Activated CD4-positive, alpha-beta T cell treated with anti-CD3 and anti-CD28 coated beads, Interleukin-2, amount 10 ng/mL, durations not matched to agents 7 days and 5 days (primary cell): ENCODE measurements at places on chromosomes 3 and 15. TPM values are rescaled to one million over a fixed set of nuclear protein-coding genes. Genes with fewer than 3 reads are reported as not detected.

Gene VEPH1
- not detected for total RNA-seq

Gene BUB1B
- total RNA-seq = 81.1 TPM

DNA sequence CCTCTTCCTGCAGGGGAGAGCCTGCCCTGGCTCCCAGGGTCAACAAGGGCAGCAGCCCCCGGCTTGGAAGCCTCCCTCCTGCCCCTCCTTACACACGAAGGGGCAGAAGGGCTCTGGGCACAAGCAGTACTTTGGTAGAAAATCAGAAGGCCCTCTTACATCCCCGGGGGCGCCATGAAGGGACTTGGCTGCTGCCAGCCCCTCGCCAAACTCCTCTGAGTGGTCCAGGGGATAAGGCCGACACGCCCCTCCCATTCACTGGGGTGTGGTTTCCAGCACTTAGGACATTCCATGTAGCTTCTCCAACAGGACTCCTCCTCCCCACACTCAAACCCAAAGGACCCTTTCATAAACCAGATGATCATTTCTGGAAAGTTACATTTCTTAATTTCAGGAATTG is 1.2 kb upstream of the ST8SIA2 start:
- no peak overlapping the region for H3K27ac ChIP-seq
- H3K4me3 ChIP-seq = no peak overlapping the region
- H3K36me3 ChIP-seq = no peaks in the 10 kb centered on the region
- H3K4me1 ChIP-seq = peaks cover 6% of the 10 kb centered on the region

DNA sequence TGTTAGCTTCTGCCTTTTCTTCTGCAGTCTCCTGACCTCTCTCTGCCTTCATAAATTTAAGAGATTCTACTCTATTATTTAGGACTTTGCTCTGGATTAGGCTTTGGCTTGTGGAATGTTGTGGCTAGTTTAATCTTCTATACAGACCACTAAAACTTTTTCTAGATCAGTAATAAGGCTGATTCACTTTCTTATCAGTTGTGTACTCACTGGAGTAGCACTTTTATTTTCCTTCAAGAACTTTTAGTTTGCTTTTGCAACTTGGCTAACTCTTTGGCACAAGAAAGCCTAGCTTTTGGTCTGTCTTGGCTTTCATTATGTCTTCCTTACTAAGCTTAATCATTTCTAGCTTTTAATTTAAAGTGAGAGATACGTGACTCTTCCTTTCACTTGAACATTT is 265.5 kb upstream of the TBC1D5 start:
- DNase-seq = no peak
- no peak overlapping the region for H3K27ac ChIP-seq
- no peaks in the 10 kb centered on the region for H3K27me3 ChIP-seq

DNA sequence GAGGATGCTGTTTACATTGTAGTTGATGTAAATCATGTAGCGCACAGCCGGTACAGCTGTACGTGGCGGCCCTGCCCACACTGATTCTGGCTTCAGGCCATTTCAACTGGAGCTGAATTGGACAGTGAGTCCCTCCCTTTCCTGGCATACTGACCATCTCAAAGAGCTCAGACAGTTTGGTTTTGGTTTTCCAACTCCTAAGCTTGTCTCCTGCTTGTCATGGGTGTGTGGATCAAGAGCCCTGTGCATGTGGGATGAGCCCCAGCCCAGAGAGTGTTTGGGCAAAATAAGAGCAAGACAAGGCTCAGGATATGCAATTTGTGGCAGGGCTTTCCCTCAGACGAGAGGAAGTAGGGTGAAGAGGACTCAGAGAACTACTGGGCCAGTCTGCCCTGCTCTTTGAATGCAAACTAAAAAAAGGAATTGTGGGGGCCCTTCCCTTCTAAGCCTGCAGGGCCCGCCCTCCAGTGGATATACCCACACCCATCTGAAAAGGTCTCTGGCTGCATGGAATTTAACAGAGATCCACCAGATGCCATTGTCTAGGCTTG is 13.3 kb downstream of the ITGA11 start:
- no peaks in the 10 kb centered on the region for H3K27me3 ChIP-seq
- no peaks in the 10 kb centered on the region for H3K36me3 ChIP-seq
- H3K4me3 ChIP-seq = no peak overlapping the region
- DNase-seq = no peak

- H3K4me1 ChIP-seq = peaks cover 39% of the 10 kb centered on the region
- H3K4me3 ChIP-seq = no peak overlapping the region
- no peak for DNase-seq
- no peaks in the 10 kb centered on the region for H3K27me3 ChIP-seq
These were observed 33.5 kb downstream of the HERC1 start for GRCh38 chr15:63800241-63800640.

Gene RASGRP1
- total RNA-seq = 204 TPM

Gene TRANK1
- total RNA-seq = 93.1 TPM

DNA sequence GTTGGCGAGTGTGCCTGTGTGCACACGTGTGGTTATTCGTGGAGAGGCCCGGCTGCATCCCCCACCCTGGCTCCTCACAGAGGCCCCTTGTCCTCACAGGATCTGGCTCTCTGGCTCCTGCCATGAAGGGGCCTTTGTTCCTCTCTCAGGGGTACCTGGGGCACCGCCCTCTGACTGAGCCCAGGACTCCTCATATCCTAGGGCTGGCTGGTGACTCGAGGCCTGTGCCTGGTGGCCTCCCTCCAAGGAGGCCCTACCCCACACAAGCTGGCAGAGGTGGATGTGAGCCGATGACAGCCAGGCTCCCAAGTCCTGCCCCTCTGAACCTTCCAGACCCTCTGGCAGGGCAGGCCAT is 10.0 kb downstream of the PRKCD start:
- H3K36me3 ChIP-seq = no peaks in the 10 kb centered on the region
- no peak overlapping the region for H3K27ac ChIP-seq
- no peak for DNase-seq
- no peak overlapping the region for H3K4me3 ChIP-seq
